ENCODE measurements at places on chromosomes 12 and 14.

DNA sequence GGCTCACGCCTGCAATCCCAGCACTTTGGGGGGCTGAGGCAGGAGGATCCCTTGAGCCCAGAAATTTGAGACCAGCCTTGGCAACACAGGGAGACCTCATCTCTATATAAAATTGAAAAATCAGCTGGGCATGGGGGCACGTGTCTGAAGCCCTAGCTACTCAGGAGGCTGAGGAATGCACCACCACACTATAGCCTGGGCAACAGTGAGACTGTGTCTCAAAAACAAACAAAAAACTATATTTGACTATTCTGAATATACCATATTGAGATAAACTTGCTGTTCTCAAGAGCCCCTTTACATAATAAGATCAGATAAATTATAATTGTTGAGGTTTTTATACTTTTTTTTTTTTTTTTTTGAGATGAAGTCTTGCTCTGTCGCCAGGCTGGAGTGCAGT is 44.9 kb upstream of the SRP54 start:
- no peak for DNase-seq

- DNase-seq: peak; percentile 18
Measured at GRCh38 chr12:114684098-114684869, at the start of gene TBX3. Gene TBX3 (minus strand): TSS chr12:114684175. CDS start chr12:114683200, 975 bp downstream.

- no peak for DNase-seq
Measured at GRCh38 chr14:32044454-32044853, 32.6 kb upstream of the ARHGAP5 start.

DNA sequence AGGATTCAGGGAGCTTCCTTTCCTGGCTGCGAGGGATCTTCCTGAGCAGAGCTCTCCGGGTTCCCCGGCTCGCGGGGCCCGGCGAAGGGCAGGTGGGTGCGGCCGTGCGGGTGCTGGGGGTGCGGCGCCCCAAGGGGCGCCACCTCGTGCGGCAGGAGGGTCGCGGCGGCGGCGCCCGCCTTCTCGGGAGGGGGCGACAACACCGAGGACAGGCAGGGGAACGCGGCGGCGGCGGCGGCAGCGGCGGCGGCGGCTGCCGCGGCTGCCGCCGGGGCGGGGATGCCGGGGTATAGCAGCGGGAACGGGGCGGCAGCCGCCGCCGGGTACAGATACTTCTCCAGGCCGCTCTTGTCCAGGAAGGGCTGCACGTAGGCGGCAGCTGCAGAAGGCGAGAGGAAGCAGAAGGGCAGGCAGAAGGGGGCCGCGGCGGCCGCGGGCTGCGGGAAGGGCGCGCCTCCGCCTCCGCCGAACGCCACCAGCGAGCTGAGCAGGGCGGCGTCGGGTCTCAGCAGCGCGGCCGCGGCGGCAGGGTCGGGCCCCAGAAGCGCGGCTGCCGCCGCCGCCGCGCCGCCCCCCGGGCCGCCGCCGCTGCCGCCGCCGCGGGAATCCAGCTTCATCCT is 2.7 kb downstream of the BHLHE41 start:
- no peak for DNase-seq

- no peak for DNase-seq
Measured at GRCh38 chr12:94534774-94535509, 75.3 kb upstream of the CEP83 start.

- DNase-seq: no peak
Measured at GRCh38 chr12:119406811-119407210, 72.3 kb downstream of the CCDC60 start.

DNA sequence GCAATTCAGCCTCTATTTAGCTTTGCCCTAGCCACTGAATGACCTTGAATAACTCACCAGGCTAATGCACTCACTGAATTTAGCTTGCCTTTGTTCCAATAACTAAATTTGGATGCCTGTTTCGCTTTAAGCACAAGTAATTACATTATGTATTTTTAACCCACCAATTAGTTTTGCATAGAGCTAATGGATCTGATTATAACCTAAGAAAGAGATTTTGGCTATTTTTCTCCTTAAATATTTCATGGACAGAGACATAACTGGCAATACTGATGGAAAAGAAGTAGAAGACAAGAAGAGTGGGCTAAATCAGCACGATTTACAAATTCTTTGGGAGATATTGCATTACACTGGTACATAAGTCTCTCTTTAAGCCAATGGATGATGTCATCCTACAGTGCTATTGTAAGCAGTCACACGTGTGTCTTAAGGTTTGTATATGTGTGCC is 85.7 kb downstream of the AKAP6 start:
- no peak for DNase-seq

GRCh38 chr12:30106204-30106965 is 322.6 kb upstream of the TMTC1 start:
- no peak for DNase-seq

- DNase-seq: no peak
Measured at GRCh38 chr12:66072566-66072965, 58.0 kb downstream of the LLPH start.

DNA sequence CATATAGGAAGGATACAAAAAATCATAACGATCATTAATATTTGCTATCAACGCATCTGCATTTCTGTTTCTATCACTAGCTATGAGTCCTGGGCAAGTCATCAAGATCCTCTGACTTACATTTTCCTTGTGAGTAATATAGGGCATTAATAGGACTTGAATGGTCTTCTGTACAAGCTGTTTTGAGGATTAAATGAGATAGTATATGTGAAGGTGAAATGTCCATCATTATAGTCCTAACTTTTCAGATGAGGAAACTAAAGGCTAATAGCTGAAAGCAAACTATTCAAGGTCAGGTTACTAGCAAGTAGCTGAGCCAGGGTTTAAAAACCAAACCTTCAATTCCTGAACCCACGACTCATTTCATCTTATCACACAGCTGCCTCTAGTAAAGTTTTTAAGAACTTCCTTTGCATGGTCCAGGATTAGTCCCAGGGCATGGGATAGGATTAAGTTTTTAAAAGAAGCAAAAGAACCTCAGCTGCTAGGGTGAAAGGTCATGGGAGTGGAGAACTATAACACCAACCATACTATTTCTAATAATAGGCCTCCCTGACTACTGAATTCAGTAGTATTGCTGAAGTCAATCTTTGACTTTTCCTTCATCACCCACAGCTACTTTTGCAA is 101.4 kb upstream of the ADAMTS20 start:
- no peak for DNase-seq

DNA sequence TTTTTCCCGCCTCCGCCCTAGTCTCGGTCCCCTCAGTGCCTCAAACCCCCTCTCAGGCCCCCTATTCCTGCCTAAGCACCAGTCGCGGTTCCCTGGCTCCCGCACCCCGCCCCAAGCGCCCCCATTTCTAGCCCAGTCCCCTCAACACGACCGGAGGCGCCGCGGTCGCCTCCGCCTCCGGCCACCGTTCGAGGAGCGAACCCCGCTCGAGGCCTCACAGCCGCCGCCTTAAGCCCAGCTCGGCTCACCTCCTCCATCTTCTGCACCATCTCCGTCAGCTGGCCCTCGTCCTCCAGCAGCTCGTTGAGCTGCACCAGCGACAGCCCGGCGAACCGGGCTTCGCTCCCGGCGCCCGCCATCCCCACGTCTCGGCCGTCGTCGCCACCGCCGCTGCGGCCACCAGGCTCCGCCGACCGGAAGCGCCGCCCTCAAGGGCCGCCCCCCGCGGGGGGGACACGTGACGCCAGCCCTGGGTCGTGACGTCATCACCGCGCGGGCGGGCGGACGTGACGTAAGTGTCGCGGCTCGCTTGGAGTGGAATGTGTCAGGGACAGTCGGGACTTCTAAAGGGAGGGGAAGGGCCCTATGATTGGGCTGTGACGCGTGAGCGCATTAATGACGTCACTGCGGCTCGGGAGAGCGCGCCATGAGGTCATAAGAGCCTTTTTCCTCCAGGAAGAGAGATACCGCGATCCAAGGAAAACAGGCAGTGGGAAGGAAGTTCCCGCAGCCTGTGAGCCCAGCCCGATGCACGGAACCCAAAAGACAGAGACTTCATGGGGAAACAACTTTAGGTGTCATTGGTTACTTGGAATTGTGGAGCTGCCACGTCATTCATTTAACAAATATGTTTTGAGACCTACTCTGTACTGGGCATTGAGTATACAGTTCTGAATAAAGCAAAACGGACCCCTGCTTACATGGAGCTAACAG is at the start of gene VPS37B:
VPS37B (minus strand) TSS at position 421 of the 933 bp plus-strand sequence; CDS start at position 359, 62 bp downstream.
- DNase-seq: peak; percentile 70

GRCh38 chr14:53148671-53149070 is 4.5 kb downstream of the DDHD1 start:
- DNase-seq: no peak
